ENCODE measurements at places on chromosomes 5 and 9.

GRCh38 chr5:124908581-124909451 lies 162.4 kb upstream of the ZNF608 start:
- peak; percentile 51 for DNase-seq

DNA sequence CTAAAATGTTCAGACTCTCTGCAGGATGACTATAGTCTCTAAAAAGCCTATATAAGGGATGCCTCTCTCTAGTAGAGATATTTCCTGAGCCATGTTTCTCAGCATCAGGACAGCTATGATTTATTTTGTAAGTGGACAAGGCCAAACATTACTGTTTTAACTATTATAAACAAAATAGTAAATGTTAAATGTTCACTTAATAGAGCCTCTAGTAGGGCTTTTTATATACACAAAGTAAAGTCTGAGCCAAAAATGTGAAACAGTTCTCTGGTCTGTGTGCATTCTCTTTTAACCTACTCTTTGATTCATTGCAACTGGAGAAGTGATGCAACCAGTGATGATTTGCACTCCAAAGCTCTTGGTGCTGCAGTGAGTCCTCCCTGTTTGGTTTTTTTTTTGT lies 220.5 kb downstream of the GDNF start:
- no peak for DNase-seq

DNA sequence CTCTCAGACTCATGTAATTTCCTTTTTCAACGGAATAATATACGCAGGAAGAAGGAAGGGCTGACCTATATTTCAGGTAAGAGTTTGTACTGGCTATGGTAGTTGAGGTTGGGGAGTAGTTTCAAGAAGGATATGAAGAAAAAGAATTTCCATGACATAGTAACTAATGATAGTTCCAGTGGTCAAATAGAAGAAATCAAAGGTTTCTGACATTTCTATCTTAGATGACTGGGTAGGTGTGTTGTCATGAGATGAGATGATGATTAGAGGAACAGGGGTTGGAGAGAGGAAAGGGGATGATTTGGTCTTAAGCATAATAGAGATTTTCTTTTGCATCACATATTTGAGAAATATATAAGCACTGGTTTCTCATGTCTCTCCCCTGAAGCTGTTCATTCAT lies 166.0 kb downstream of the SPATA31D1 start:
- no peak for DNase-seq

- no peak for DNase-seq
These were observed 110.8 kb downstream of the MARCHF3 start for GRCh38 chr5:126919566-126919965.

DNA sequence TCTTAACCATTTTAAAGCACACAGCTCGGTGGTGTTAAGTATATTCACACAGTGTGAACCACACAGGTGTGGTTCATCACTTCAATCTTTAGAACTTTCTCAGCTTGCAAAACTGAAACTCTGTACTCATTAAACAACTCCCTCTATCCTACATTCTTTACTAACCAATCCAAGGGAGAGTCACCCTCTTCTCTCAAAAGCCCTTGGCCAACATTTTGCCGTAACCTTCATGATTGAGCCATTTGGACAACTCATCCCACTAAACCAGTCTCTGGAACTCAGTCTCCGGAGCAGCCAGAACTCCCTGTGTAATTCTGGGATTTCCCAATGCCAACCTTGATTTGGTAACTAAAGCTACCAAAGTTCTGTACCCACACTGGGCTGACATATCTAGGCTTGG lies 84.7 kb downstream of the TTC39B start:
- no peak for DNase-seq

DNA sequence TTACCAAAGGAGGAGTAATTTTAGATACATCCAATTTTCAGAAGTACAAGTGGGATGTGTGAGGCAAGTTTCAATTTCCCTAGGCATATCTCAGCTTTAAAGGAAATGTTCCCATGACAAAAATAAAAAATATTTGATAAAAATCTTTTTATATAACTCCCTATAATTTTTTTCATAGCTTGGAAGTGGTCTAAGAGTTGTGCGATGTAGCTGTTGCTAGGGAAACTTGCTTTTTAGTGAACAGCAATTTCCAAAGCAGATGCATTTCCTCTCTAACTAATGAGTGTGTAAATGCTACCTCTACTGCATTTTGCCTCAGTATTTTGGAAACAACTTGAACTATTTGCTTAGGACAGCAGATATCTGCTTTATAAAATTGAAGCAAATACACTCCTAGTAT lies 39.6 kb downstream of the MACIR start:
- no peak for DNase-seq

DNA sequence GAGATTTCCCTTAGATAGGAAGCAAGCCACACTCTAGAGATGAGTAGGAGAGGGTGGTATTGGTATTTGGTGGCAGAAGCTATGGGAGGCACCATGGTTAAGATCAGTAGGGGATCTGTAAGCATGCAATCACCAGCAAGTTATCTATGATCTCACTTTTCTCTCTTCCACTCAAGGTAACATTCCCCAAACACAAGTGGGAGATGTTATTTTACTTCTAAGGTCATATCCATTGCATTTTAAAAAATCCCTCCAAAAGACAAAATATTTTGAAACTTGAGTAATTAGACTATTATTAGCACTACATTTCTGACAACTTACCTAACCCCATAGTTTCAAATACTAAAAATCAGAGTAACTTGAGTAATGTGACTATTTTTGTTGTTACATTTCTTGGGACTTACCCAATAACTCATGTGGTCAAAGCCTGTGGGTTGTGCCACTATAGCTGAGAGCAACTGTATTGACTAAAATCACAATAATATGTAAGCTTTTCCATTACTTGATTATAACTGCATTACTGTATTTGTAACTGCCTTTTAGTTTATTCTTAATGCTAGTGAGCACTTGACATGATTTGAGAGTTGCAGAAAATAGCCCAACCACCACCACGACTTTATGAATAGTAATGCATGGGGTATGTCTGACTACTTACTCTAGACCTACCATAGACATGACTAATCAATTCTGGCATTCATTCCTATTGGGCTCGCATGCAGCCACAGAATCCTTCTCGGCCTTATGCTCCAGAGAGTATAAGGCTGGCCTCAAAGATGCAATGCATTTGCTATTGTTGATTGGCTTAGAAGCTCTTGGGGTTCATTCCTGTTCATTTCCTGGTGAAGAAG lies 264.7 kb downstream of the TRIM32 start:
- no peak for DNase-seq

- no peak for DNase-seq
These were observed 198.9 kb downstream of the FANCC start for GRCh38 chr9:95118596-95118995.

DNA sequence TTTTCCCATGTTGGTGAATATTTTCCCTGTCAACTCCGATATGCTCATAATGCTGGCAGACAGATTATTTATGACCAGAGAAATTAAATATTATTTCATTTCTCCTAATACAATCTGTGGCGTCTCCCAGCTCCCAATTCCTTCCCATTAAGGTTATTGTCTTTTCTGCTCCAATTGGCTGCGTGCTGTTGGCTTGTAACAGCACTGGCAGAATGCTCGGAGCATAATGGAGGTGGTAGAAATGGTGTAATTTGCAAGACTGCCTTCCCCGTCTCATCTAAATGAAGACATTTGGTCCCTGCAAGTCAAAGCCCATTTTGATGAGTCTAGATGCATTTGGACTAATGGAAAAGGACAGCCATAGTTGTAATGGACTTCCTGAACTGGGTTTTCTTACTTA lies 601.7 kb downstream of the BRINP1 start:
- DNase-seq = no peak

- DNase-seq = no peak
These were observed 31.1 kb upstream of the SLC6A3 start for GRCh38 chr5:1476181-1476966.

DNA sequence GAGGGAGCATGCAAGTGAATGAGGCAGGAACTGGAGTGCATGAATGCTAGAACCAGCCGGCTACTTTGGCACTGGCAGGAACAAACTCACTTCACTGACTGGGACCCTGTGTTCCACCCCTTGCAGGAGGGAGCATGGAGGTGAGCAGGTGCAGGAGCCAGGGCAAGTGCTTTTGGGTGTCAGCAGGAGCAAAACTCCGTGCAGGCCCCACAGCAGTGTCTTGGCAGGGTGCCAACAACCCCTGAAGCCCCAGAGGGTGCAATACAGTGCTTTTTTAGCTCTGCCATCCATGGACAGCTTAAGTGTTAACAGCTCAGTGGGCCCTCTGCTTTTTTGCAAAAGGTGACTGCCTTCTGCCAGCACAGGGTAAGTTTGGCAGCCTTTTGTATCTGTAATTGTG lies 245.8 kb upstream of the PCSK5 start:
- DNase-seq = no peak

DNA sequence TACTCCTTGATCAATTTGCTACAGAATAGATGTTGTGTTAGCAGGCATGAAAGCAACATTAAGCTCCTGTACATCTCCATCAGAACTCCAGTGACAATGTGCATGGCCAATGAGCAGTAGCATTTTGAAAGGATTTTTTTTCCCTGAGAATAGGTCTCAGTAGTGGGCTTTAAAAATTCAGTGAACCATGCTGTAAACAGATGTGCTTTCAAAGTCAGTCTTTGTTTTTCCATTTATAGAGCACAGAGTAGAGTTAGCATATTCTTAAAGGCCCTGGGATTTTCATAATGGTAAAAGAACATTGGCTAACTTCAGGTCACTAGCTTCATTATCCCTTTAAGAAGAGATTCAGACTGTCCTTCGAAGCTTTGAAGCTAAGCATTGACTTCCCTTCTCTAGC lies 150.8 kb downstream of the VPS13A start:
- DNase-seq = no peak

DNA sequence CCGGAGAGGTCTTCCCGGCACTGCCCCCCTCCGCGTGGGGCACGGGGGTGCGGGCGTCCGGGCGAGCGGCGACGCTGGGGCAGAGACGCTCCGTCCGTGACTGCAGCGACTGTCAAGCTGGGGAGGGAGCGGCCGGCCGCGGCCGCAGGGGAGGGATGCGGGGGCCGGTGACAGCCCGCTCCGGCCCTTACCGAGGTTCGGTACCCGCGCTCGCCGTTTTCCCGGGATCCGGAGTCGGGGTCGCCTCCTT lies 400 bp downstream of the KDM4C start:
- DNase-seq = no peak

DNA sequence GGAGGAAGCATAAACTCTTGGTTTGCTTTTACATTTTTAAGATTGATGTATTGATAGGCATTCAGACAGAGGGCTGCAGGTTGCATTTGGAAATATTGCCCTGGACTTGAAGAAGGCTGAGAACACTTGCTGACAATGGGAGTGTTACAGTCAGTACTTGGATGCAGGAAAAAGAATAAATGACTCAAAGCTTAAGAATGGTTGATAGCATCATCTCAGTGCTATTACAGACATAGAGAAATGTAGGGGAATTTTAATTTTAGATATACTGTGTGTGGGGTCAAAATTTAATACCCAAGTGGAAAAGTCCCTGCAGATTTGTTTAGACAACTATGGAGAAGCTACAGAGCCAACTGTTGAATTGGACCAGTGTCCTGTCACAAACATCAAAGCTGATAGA lies 101.1 kb downstream of the ISL1 start:
- DNase-seq = no peak

DNA sequence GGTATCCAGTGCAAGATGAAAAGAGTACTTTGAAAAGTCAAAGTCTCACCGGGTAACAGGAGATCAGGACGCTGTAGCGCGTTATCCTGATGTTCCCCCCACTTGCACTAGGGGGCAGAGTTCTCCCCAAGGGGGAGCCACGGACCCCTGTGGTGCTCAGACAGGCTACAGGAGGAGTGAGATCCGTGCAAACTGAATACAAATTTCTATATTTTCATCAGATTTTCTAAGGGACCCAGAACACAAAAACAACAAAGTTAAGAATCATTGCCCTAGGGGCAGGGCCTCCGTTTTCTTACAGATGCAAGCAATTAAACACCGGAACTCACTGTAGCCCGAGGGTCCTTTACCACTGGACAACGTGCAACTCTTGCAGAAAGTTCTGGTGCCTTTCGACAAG lies 2.0 kb downstream of the MYO10 start:
- no peak for DNase-seq

- DNase-seq = no peak
These were observed 27.6 kb downstream of the RAPGEF6 start for GRCh38 chr5:131607418-131607817.

- DNase-seq = no peak
These were observed 6.4 kb downstream of the FPGS start for GRCh38 chr9:127809002-127809539.

GRCh38 chr5:151293624-151294023 lies 9.9 kb downstream of the SLC36A3 start:
- no peak for DNase-seq

DNA sequence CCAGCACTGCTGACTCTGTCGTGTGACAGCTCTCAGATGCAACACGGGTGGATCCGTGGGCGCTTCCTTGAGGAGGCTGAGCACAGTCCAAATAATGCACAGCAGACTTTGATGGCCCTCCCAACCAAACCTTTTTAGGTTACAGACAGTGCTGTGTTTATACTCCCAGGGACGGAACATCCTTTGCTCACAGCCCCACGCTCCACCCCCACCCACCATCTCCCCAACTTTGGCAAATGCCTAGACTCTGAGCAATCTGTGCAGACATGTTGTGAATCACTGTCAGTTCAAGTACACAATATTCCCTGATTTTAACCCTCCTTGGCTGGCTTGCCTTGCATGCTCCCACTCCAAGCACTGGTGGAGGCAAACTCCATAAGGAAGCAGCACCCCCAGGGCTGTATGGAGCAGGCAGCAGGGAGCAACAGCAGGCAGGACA lies 324.6 kb downstream of the MLLT3 start:
- no peak for DNase-seq
